ENCODE measurements at places on chromosomes 3 and 15.

DNA sequence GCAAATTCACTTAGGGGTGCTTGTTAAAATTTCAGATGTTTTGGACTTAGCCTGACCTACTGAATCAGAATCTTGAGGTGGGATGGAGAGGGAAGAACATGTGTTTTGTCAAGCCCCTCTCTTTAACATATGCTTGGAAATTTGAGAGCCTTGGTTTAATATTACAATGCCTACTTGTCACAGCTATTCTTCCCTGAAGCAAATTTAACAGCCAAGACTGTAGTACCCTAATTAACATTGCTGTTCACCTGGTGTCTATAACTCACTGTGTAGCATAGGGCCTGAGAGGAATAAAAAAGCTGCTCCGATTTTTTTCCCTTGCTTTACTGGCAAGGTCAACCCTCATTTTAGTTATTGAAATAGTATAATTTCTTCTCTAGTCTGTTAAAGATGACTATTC lies 880.1 kb downstream of the CADM2 start:
- no peak for DNase-seq

DNA sequence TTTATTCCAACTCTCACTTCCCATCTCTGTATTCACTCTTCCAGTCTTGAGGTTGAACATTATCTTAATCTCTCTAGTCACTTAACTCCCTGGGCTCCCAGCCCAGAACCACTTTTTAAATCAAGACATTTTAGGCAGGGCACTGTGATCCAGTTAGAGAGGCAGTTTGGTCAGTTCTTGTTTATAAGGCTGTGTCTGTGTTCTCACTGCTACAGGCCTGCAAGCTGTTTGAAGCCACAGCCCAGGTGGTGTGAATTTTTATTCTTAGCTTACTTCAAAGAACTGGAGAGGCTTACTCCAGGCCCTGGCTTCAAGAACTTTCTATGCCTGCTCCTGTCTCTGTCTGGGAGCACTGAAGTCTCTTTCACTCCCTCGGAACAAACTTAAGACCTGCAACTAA lies 906.1 kb downstream of the CADM2 start:
- no peak for DNase-seq

DNA sequence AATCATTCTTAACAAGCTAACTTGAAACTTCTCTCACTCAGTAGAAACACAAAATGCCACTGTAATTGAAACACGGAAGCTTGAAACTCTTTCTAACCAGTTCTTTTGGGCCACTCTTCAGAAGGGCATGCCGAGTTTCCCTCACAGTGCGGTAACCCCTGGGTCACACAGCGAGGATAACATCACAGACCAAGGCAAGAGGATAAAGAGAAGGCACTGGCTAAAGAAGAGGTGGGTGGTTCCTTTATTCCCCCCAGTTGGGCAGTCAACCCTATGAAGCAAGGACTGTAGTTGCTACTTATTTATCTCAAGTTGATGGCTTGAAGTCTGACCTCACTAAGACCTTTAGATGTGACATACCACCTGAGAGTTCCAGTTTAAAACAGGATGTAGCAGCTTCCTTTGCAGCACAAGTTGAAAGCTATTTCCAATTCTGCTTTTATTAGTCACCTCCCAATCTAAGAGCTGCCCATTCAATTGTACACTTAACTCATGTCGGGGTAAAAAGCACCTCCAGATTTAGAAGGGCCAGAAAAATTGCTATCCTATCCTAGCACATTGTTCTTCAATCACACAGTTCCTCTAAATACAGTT lies 272.4 kb downstream of the TIGIT start:
- no peak for DNase-seq

GRCh38 chr3:194514626-194515025 lies 27.8 kb upstream of the ATP13A3 start:
- no peak for DNase-seq

DNA sequence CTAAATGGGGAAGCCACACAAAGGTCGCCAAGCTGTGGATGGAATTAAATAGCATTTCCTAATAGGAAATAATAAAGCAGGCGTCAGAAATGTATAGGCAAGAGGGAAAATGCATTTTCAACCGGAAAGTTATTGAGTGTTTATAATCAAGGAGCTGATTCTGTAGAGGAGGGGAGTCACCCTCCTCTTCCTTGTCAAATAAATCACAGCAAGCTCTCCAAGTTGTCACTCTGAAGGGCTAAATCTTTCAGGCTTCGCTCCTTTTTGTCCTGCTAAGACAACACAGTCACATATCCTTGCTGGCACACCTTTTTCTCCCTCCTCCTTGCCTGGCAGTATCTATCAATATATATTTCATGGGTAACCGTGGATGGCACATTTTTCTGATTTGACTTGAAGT lies 338.4 kb downstream of the SATB1 start:
- DNase-seq = no peak

DNA sequence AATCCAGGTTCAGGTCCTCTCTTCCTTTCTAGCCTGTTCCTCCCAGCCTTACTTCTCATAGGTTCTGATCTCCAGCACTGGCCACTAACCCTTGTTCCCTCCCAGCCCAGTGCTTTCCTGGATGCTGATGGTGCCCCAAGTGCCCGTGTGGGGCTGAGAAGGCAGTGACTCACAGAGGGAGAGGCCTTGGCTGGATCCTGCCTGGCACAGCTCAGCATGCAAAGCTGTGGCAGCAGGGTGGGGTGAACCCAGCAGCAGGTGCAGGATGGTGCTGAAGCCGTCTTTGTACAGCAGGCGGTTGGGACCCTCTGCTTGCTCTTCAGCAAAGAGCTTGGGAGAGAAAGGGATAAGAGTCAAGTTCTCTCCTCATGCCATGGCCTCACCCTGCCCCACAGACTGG lies 7.6 kb downstream of the LPCAT4 start:
- no peak for DNase-seq

GRCh38 chr3:178392511-178392926 lies 143.7 kb upstream of the KCNMB2 start:
- DNase-seq = no peak

DNA sequence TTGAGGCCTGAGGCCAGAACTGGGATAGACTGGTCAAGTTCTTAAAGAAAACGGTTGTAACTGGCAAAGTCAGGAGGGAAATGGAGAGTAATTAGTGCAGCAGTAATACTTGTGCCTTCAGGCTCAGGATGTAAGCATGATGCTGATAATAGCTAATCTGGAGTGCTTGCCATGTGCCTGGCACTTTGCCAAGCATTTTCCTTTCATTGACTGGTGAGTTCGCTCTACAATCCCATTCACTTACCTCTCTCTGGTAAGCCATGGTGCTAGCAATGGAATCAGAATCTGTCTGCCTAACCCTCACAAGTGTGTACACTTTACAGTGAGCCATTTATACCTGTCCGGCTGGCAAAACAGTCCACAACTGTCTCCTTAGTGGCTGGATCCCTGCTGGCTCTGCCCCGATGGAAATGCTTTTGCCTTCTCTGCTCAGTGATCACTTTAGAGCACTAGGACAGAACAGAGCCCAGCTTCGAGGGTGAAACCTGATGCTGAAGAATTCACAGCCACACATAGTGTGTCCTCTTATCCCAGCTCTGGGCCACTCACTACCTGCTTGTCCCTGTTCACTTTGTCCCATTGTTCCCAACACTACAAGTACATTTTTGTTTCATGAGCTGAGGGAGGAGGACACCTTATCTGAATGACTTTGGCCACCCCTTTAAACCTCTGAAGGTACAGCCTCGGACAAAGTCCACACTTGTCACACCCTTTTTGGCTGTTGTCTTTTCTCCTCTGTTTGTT lies 10.3 kb downstream of the CHP1 start:
- DNase-seq = peak; percentile 94

DNA sequence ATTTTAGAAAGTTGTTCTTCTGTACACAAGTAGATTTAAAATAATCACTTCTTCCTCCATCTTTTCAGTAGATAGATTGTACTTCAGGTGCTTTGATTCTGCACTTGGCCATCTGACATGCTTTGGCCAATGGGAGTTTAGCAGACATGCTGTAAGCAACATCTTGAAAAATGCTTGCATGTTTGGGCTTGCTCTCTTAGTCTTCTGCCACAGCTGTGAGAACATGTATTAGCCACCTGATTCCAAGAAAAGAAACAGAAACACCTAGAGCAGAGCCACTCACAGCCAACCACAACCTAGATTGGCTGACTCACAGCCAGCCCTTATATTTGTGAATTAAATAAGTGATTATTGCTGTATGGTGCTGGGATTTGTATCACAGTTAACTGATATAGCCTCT lies 70.2 kb upstream of the GADL1 start:
- no peak for DNase-seq

GRCh38 chr3:187858041-187858440 lies 112.8 kb upstream of the BCL6 start:
- no peak for DNase-seq

GRCh38 chr3:38958026-38958720 lies 93.6 kb downstream of the SCN11A start:
- DNase-seq = no peak

- no peak for DNase-seq
These were observed 202.2 kb upstream of the CTNNB1 start for GRCh38 chr3:40996827-40997710.

- no peak for DNase-seq
These were observed 103.5 kb upstream of the FXR1 start for GRCh38 chr3:180808823-180809575.

GRCh38 chr15:60374209-60374608 lies 23.6 kb downstream of the ANXA2 start:
- DNase-seq = no peak

DNA sequence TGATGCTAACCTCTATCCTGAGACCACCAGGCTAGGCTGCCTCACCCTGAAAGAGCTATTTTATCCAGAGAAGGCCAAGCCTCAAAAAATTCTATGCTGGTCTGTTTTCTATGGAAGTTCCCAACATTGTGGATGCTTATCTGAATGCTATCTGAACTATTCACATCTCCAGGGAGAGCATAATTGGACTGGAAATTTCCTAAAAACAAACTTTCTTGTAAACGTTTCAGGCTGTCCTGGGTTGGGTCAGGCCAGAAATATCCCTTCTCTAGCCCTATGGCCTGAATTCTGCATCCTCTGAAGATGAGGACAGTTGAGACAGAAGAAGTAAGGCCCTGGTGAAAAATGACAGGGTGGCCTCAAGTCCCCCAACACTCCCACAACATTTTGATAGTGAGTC lies 706.4 kb upstream of the NR2F2 start:
- DNase-seq = no peak

DNA sequence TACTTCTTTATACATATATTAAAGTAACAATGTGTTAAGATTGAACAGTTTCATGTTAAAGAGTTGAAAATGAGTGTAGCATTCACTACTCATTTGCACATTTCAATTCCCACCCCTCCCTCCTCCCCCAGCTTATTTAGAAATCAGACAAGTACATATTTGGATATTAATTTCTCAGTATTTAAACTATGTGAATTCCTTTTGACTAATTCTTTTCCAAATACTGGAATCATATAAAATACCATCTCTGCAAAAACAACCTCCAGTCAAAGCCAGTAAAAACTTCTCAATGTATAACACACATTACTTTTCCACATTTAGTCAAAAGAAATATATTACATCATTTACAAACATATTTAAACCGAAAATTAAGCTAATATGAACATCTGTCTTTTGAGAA lies 25.5 kb upstream of the SHC4 start:
- DNase-seq = no peak

DNA sequence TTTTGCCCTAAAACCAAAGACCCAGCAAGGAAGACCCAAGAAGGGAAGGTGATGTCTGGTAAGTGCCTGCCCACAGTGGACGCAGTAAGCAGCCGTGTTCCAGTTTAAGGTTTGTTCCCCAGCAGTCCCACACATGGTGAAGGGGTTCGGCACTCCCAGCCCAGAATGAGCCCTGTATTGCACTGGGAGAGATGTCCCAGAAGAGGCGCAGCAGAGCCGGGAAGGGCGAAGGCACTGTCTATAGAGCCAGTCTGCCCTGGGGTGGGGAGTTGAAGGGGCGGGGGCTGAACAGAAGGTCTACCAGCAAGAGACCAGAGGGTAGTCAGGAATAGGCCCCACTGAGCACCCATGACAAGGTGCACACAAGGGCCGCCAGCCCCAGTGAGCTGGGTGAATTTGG lies 6.4 kb downstream of the TMEM158 start:
- DNase-seq = no peak

DNA sequence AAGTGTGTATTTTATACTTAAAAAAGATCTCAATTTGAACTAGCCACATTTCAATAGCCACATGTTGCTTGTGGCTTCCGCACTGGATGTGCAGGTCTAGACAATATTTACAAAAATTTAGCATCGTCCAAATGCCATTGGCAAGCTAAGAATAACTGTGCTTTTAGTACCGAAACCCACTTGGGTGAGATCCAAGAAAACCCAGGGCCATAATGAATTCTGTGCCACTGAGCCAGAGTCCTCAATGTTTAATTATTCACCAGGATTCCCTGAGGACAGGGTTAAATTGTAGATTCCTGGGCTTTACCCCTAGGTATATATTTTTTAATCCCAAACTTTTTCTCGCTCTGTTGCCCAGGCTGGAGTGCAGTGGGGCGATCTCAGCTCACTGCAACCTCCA lies 22.9 kb upstream of the PTPRG start:
- no peak for DNase-seq

GRCh38 chr3:21645121-21645897 lies 105.7 kb downstream of the ZNF385D start:
- DNase-seq = no peak

DNA sequence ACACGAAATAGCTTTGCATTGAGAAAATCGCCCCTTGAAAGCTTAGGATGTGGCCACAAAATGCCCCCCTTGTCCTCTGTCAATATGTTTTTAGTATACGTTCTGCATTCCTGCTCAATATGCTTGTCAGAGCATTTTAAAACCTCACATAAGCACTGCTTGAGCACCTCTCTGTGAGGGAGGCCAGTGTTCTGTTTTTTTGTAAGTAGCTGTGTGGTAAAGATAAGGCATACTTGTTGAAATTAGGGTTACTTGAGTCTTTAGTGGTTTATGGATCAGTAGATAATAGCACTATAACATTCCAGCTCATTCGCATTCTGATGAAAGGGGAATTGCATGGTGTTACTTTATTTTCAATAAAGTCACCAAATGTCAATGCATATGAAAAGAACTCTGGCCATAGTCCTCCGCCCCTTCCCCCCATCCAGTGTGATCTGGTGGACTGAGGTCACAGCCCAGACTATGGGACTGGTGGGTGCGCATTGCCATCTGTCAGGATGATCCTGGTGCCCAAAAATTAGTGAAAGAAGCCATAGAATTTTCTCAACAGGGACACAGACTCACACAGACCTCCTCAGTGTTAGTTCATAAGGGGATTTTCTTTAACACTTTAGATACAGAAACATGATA lies 33.1 kb downstream of the IL1RAP start:
- DNase-seq = no peak

DNA sequence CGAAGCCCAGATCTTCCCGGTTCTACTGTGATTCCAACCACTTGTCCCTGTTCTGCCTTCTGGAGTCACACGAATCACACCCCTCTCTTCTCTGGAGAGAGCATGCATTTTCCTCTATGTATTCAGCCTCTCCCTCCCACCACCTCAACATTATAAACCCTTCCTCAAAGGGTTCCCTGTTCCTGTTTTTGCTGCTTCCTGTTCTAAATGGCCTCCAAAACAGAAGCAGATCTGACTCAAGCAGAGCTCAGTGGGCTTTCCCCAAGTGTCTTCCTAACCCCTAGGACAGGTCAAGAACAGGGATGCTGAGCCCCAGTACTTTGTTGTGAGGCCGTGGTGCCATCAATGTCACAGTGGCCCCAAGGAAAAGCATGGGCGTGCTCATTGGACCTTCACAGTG lies 75.7 kb upstream of the ARNT2 start:
- no peak for DNase-seq

All from small intestine (tissue), 16 donors.